ENCODE measurements at places on chromosomes 4 and X.

DNA sequence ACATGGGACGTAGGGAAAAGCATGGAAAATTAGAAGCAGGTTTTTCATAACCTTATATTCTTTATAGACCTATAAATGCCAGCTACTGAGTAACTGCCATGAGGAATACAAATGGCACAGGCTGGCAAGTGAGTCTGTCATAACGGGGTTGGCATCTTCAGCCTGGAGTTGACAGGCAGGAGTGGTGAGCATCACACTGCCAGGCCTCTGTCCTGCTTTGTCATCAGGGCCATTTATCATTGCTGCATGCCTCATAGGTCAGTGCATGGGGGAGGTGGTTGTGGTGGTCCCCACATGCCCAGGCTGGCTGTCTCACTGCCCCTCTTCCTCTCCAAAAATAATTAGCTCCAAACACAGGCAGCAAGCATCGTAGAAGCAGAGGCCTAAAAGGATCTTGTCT is 72.5 kb downstream of the LNX1 start:
- no peak for DNase-seq

- no peak for DNase-seq
Measured at GRCh38 chr4:174690665-174691064, 138.4 kb downstream of the GLRA3 start.

DNA sequence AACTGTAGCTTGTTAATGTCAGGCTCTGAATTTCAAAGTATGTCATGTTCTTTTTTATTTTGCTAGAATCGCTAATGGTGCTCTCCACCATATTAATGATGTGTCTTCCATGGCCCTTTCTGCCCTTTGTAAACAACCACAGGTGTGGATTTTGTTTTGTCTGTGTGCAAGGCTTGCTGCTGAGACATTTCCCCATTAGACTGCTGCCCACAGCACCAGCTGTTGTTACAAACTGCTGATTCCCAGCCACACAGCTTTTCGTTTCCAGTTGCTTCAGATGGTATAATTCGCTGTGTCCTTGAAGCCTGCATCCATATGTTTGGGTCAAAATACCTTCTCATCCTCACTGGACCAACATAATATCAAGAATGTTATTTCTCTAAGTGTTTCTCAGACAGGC is 32.8 kb downstream of the KCNIP4 start:
- DNase-seq: no peak

- DNase-seq: no peak
Measured at GRCh38 chr4:152708361-152708760, 28.6 kb upstream of the TMEM154 start.

DNA sequence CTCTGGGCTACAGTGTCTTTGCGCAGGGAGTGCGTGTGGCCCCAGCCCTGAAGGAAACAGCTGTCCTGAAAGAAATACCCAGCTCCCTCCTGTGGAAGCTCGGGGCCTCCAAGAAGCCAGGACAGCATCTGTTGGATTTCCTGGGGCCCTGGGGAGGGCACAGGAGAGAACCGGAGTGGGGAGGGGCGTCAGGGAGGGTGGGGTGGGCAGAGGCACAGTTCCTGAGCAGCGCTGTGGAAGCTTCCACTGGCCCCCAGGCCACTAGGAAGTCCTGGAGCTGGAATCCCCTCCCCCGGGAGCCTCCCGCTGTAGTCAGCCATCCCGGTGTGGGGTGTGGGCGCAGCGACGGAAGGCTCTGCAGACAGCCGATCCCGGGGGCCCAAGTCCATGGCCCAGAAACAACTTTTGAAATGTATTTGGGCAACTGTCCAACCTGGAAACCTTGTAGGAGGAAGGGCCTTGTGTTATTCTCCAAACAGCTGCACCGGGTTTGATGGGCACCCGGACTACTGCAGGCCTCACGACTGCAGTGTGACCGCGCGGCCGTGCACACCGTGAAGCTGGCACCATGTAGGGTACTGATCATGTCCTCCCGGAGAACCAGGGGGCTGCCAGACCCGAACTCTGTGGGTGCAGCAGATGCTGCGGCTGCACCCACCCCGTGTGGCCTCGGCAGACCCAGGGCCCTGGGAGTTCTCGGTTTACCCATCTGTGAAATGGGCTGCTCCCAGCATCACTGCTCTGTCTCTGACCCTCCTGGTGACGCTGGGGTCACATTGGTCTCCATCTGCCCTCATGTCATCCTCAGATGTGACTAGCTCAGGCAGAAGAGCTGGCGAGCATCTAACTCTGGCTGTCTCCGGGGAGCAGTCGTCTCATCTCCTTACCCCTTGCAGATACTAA is 68.5 kb upstream of the HMX1 start:
- DNase-seq: no peak
